ENCODE measurements at places on chromosomes 13 and 19. TPM values are rescaled to one million over a fixed set of nuclear protein-coding genes. Genes with fewer than 3 reads are reported as not detected.

- no peak overlapping the region for H3K27ac ChIP-seq
- H3K27me3 ChIP-seq = no peaks in the 10 kb centered on the region
- H3K36me3 ChIP-seq = no peaks in the 10 kb centered on the region
- DNase-seq = no peak
- H3K4me1 ChIP-seq = no peaks in the 10 kb centered on the region
Measured at GRCh38 chr13:57857945-57858344, 226.4 kb downstream of the PCDH17 start.

Gene RUBCNL
- total RNA-seq = not detected

GRCh38 chr13:22789027-22789593 lies 391.7 kb upstream of the SGCG start:
- H3K4me3 ChIP-seq = no peak overlapping the region
- no peak for DNase-seq
- no peaks in the 10 kb centered on the region for H3K36me3 ChIP-seq
- no peaks in the 10 kb centered on the region for H3K27me3 ChIP-seq

GRCh38 chr19:8255426-8256125 lies 46.4 kb downstream of the CERS4 start:
- H3K27ac ChIP-seq = no peak overlapping the region
- no peaks in the 10 kb centered on the region for H3K4me1 ChIP-seq
- H3K27me3 ChIP-seq = no peaks in the 10 kb centered on the region
- no peak overlapping the region for H3K4me3 ChIP-seq
- H3K36me3 ChIP-seq = peaks cover 4% of the 10 kb centered on the region
- no peak for DNase-seq

Gene KBTBD6
- 6.6 TPM for total RNA-seq

- H3K27me3 ChIP-seq = no peaks in the 10 kb centered on the region
- peaks cover 10% of the 10 kb centered on the region for H3K4me1 ChIP-seq
Measured at GRCh38 chr19:15177269-15178116, 23.3 kb downstream of the NOTCH3 start.

Gene OLFM4
- total RNA-seq = 55.7 TPM

DNA sequence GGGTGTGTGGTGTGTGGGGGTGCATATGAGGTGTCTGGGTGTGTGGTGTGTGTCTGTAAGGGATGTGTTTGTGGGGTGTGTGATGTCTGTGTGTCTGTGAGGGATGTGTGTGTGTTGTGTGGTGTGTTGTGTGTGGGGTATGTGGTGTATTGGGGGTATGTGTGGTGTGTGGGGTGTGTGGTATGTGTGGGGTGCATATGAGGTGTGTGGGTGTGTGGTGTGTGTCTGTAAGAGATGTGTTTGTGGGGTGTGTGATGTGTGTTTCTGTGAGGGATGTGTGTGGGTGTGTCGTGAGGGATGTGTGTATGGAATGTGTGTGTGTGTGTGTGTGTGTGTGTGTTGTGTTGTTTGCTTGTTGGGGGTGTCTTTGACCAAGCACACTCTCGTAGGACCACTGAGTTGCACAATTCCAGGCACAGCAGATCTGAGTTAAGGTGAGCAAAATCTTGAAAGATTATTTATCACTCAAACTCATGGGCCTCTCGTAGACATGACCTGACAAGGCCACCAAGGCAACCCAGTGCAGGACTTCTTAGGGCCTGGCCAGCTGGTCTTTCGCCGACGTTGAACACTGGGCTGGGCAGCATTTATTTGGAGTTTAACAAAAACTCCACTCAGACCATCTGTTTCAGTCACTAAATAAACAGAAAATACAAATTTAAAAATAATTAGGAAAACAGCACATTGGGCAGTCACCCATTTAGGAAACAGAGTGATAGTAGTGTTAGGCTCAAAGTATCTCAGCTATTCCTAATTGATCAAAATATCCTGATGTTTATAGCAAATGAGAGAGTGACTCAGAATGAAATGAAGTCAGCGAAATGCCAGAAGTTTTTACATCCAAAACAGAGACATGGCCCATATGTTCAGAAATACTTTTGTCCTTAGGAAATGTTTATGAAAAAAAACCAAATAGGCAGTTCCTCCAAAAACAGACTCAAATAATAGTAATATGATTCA lies 301.1 kb downstream of the FGF9 start:
- H3K27me3 ChIP-seq = no peaks in the 10 kb centered on the region
- no peaks in the 10 kb centered on the region for H3K4me1 ChIP-seq
- no peaks in the 10 kb centered on the region for H3K36me3 ChIP-seq
- H3K27ac ChIP-seq = no peak overlapping the region

GRCh38 chr19:45753548-45753947 lies 15.5 kb downstream of the SIX5 start:
- no peak overlapping the region for H3K27ac ChIP-seq
- no peak for DNase-seq
- peaks cover 38% of the 10 kb centered on the region for H3K27me3 ChIP-seq
- H3K4me1 ChIP-seq = no peaks in the 10 kb centered on the region
- no peak overlapping the region for H3K4me3 ChIP-seq

Gene ZNF534
- total RNA-seq = not detected

DNA sequence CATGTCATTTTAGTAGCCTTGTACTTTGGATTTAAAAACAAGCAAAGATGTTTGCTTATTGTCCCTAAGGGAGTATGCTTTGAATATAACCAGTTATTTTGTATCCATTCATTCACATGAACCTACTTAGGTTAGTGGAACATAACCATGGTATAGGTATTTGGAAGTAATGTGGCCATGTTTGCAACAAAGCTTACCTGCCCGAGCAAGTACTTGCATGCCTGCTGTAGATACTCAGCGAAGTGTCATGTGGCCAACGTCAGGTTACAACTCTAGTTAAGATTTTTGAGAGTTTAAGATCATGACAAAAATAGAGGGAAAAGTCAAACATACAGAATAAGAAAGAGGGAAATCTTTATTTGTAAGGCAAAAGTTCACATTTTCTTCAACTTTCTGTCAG lies 57.2 kb downstream of the COG6 start:
- DNase-seq = no peak
- H3K27me3 ChIP-seq = no peaks in the 10 kb centered on the region
- no peaks in the 10 kb centered on the region for H3K36me3 ChIP-seq
- no peak overlapping the region for H3K27ac ChIP-seq
- H3K4me1 ChIP-seq = no peaks in the 10 kb centered on the region

Gene PEAK3
- total RNA-seq = not detected

GRCh38 chr13:95155504-95155903 lies 145.7 kb downstream of the ABCC4 start:
- no peaks in the 10 kb centered on the region for H3K4me1 ChIP-seq
- no peaks in the 10 kb centered on the region for H3K36me3 ChIP-seq
- no peak overlapping the region for H3K27ac ChIP-seq
- no peak for DNase-seq

GRCh38 chr13:53694814-53695532 lies 666.4 kb downstream of the OLFM4 start:
- DNase-seq = no peak
- no peaks in the 10 kb centered on the region for H3K4me1 ChIP-seq
- no peak overlapping the region for H3K4me3 ChIP-seq
- no peaks in the 10 kb centered on the region for H3K36me3 ChIP-seq

Gene IGSF23
- not detected for total RNA-seq

GRCh38 chr19:4967738-4968461 lies 1.0 kb upstream of the KDM4B start:
- H3K27ac ChIP-seq = peak overlapping the region; percentile 70
- no peaks in the 10 kb centered on the region for H3K27me3 ChIP-seq
- DNase-seq = no peak

DNA sequence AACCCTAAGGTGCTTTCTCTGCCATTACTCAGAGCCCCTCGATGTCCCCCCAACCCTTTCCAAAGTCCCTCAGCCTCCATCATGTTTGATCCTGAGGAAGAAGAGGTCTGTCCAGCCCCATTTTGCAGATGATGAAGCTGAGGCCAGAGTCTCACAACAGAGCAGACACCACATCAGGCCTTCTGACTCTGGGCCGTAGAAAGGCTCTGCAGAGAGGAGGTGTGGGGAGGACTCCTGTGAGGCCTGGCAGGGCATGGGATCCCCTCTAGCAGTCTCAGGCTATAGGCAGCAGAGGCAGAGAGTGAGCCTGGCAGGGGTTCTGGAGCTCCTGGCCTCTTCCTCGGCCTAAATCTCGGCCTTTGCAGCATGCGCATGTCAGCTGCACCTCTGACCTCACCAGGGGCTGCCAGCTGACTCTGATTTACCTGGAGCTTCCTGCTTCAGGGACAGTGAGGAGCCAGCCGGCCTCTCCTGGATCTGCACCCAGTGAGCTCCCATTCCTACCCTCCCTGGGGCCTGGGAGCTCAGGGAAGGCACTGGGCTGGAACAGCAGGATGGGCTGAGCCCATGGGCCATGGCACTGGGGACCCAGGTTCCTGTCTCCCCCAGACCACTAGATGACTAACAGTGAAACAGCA lies 41.7 kb upstream of the VSTM2B start:
- no peak overlapping the region for H3K4me3 ChIP-seq
- H3K36me3 ChIP-seq = no peaks in the 10 kb centered on the region
- no peak for DNase-seq
- no peak overlapping the region for H3K27ac ChIP-seq
- H3K4me1 ChIP-seq = no peaks in the 10 kb centered on the region

All from Calu3 (cell line).